ENCODE measurements at places on chromosomes 2 and 18.

- DNase-seq = no peak
Observed at GRCh38 chr2:226213717-226214116, 585.9 kb downstream of the IRS1 start.

- DNase-seq = no peak
Observed at GRCh38 chr18:48657447-48658120, 118.8 kb downstream of the CTIF start.

GRCh38 chr2:106184394-106184793, 9.7 kb downstream of the UXS1 start:
- no peak for DNase-seq

GRCh38 chr18:6781142-6781714, 51.7 kb downstream of the ARHGAP28 start:
- DNase-seq = no peak
